Bronchial smooth muscle cell (primary cell): ENCODE measurements at places on chromosomes 6 and 20. TPM values are rescaled to one million over a fixed set of nuclear protein-coding genes. Genes with fewer than 3 reads are reported as not detected.

Gene DCDC2
- total RNA-seq = not detected in 2 replicates

Gene CYP24A1
- total RNA-seq = under 0.01 and 0.09 TPM in 2 replicates

Gene FKBP5
- total RNA-seq = 1.7 and 3.0 TPM in 2 replicates

Gene HLA-DRB5
- total RNA-seq = not detected in 2 replicates
